AG09309 (cell line): ENCODE measurements at places on chromosomes 12 and 14.

DNA sequence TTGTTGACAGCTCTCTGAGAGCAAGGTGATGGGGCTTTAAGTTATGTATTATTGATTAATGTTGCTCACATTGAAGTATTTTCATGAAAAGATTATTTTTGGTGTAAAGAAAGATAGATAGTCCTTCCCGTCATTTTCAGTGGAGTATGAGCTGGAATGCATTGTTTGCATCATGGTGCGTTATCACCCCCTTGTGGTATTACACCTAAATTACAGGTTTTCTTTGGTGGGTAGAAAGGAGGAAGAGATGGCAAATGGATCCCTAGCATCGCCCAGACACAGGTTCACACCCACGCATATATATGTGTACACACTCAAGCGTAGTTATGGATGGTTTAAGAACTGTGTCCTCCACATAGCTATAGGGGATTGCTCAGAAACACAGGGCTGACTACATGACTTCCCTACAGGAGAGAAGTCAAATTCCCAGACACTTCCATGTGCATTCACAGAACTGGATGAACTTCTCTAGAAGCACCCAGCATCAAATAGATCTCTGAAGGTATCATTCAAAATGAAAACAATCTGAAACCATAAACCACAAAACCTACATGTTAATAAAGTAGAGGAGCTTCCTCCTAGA, 14.4 kb upstream of the SERPINA10 start:
- no peak for DNase-seq

GRCh38 chr12:19148860-19149259, 19.3 kb downstream of the PLEKHA5 start:
- no peak for DNase-seq

- no peak for DNase-seq
Measured at GRCh38 chr14:56796259-56796658, 14.0 kb downstream of the OTX2 start.

- peak; percentile 88 for DNase-seq
Measured at GRCh38 chr14:99035712-99036610, 236.0 kb downstream of the BCL11B start.

- no peak for DNase-seq
Measured at GRCh38 chr14:90969531-90970166, 90.8 kb downstream of the RPS6KA5 start.

- DNase-seq: no peak
Measured at GRCh38 chr12:22272335-22273151, 62.0 kb downstream of the ST8SIA1 start.

GRCh38 chr12:76786986-76787385, 23.1 kb downstream of the ZDHHC17 start:
- no peak for DNase-seq

DNA sequence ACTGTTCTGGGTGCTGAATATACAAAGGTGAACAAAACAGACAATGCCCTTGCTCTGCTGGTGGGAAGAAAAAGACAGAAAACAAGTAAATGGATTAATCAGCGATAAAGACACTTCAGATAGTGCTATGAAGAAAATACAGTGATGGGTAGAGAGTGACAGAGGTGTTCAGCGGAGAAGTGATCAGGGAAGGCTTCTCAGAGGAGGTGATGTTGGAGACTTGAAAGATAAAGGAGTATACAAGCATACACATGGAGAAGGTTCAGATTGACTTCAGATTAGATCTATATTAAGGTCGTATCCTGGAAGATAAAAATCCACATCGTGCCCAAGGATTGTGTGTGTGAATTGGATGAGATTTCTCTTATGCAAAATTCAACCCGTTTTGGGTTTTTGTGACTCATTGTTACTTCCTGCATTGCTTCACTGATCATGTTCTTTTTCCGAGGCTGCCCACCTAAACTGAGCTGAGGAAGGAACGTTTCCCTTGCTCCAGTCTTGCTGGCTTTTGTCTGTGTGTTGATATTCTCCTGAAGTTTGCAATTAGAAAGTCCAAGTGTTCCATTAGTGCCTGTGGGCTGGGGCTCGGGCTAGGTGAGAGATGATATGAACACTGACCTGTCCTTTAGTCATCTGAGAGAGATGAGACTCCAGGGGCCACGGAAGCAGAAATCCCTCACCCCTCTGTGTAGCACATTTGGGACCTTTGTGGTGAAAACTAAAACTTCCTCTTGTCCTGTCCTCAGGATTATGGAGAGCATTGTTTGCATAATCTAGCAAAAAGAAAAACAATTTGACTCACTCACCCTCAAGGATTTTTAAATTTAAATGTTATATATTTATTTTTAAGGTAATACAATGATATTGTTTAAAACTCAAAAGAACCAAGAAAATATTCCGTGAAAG, 27.6 kb downstream of the PLXNC1 start:
- no peak for DNase-seq
